ENCODE measurements at places on chromosomes 16 and 17.

- peak overlapping the region; percentile 92 for H3K4me3 ChIP-seq
- no peaks in the 10 kb centered on the region for H3K27me3 ChIP-seq
- peaks cover 25% of the 10 kb centered on the region for H3K4me1 ChIP-seq
- no peak overlapping the region for H3K27ac ChIP-seq
- H3K36me3 ChIP-seq = no peaks in the 10 kb centered on the region
These were observed 1.6 kb upstream of the DECR2 start for GRCh38 chr16:400061-400591.

GRCh38 chr17:68519911-68520310 lies 7.7 kb downstream of the PRKAR1A start:
- peaks cover 69% of the 10 kb centered on the region for H3K36me3 ChIP-seq
- H3K27ac ChIP-seq = no peak overlapping the region
- no peak overlapping the region for H3K4me3 ChIP-seq

DNA sequence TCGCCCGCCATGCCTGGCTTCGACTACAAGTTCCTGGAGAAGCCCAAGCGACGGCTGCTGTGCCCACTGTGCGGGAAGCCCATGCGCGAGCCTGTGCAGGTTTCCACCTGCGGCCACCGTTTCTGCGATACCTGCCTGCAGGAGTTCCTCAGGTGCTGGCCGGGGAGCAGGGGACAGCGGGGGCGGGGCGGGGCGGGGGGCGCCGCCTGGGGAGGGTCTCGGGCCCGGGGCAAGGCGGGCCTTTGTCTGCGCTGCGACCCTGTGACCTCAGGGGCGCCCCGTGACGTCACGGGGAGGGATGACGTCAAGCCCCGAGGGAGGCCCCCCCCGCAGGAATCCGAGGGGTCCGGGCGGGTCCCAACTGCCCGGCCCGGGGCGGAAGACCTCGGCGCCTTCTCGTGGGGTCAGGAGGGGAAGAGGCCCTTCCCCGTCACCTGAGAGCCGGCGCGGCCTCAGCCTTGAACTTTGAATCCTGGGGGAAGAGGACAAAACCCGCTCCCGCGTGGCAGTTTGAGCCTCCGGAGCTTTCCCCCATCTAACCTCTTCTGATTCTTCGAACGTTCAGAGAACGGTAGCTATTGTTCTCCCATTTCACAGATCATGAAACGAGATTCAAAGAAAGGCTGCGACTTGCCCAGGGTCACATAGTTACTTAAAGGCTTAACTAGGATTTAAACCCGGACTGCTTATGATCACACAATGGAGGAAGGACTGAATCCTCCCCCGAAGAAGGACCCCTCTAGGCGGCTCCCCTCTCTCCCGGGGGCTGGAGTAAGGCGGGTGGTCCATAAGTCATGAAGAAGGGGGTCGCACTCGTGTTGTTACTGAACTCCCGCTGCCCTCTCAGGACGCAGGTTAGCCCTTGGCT lies 527 bp downstream of the TRAF4 start:
- H3K4me3 ChIP-seq = peak overlapping the region; percentile 76
- H3K27ac ChIP-seq = peak overlapping the region; percentile 88
- peaks cover 50% of the 10 kb centered on the region for H3K4me1 ChIP-seq

- H3K27me3 ChIP-seq = no peaks in the 10 kb centered on the region
- no peak overlapping the region for H3K4me3 ChIP-seq
- H3K4me1 ChIP-seq = peaks cover 56% of the 10 kb centered on the region
- DNase-seq = no peak
These were observed 123.7 kb downstream of the METRNL start for GRCh38 chr17:83203073-83203471.

GRCh38 chr16:67481561-67482232 lies 740 bp upstream of the ATP6V0D1 start:
- peak overlapping the region; percentile 100 for H3K4me3 ChIP-seq
- DNase-seq = peak; percentile 25
- H3K27ac ChIP-seq = peak overlapping the region; percentile 100
- peaks cover 14% of the 10 kb centered on the region for H3K36me3 ChIP-seq
- H3K27me3 ChIP-seq = no peaks in the 10 kb centered on the region

DNA sequence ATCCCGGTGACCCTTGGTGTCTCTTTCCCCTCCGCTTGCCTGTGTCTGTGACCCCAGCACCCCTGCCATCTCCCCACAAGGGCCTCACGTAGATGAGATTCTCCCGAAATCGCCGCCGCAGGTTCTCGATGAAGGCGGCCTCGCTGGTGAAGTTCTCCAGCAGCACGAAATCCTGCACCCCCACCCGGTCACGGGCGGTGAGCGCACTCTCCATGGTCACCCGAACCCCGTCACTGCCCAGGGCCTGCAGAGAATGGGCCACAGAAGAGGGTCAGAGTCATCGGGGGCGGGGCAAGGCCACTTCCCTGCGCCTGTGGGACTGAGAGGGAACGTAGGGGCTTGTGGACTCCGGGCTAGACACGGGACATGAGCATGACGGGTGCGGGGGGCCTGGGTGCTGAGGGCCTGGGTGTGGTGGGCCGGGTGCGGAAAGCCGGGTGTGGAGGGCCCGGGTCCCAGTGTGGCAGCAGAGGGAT lies 8.4 kb downstream of the MYO1C start:
- peaks cover 43% of the 10 kb centered on the region for H3K4me1 ChIP-seq
- no peak for DNase-seq
- H3K27me3 ChIP-seq = no peaks in the 10 kb centered on the region
- no peak overlapping the region for H3K4me3 ChIP-seq
- peaks cover 2% of the 10 kb centered on the region for H3K36me3 ChIP-seq

- peaks cover 12% of the 10 kb centered on the region for H3K4me1 ChIP-seq
- H3K4me3 ChIP-seq = no peak overlapping the region
- no peaks in the 10 kb centered on the region for H3K27me3 ChIP-seq
- H3K36me3 ChIP-seq = no peaks in the 10 kb centered on the region
- DNase-seq = no peak
These were observed 5.4 kb upstream of the GAA start for GRCh38 chr17:80095844-80096475.

GRCh38 chr16:70751593-70751992 lies 49.4 kb downstream of the VAC14 start:
- no peak overlapping the region for H3K27ac ChIP-seq
- H3K27me3 ChIP-seq = no peaks in the 10 kb centered on the region
- no peak overlapping the region for H3K4me3 ChIP-seq

DNA sequence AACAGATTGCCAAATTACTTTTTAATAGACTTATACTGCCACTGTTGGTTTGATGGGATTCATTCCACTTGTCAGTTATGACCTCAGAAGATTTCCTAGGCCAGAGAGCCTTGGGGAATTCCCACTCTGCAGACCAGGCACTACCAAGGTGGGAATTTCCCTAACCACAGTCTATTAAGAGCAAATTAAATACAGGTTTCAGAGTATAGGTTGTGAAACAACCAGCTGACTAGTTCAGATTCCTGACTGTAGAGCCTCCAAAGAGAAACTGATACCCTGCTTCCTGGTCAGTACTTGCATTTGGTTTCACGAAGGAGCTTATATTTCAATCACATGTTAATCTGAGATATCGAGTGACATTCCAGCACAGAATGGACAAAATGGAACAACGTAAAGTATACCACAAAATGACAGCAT lies 186.5 kb downstream of the STX8 start:
- H3K36me3 ChIP-seq = no peaks in the 10 kb centered on the region
- no peaks in the 10 kb centered on the region for H3K27me3 ChIP-seq
- DNase-seq = no peak
- no peak overlapping the region for H3K4me3 ChIP-seq

DNA sequence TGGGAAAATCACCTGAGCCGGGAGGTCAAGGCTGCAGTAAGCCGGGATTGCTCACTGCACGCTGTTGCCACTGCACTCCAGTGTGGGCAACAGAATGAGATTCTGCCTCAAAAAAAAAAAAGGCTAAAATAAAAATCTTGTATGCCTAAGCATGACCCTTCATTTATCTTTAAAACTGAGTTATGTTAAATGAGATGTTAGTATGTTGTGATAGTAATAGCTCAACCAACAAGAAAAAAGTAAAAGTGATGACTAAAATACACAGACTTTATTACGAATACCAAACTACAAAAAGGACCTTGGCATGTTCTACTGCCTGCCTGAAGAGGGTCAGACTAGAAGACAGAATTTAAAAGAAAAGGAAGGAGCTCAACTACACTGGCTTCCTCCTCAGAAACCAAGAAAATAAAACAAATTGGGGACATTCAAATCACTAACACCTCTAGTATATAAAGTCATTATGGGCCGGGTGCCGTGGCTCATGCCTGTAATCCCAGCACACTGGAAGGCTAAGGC lies 4.4 kb downstream of the SMURF2 start:
- H3K27me3 ChIP-seq = no peaks in the 10 kb centered on the region
- H3K27ac ChIP-seq = no peak overlapping the region
- no peak for DNase-seq
- no peak overlapping the region for H3K4me3 ChIP-seq

DNA sequence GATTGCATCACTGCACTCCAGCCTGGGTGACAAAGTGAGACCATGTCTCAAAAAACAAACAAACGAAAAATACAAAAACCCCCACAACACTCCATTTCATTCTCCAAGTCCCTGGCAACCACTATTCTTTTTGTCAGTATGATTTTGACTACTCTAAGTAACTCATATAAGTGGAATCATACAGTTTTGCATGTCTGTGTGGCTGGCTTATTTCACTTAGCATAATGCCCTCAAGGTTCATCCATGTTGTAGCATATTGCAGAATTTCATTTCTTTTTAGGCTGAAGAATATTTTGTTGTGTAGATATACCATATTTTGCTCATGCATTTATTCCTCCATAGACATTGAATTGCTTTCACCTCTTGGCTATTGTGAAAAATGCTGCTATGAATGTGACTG lies 81.7 kb upstream of the GAS7 start:
- no peak for DNase-seq
- H3K4me1 ChIP-seq = no peaks in the 10 kb centered on the region
- no peaks in the 10 kb centered on the region for H3K36me3 ChIP-seq
- no peak overlapping the region for H3K4me3 ChIP-seq

- no peak overlapping the region for H3K4me3 ChIP-seq
- H3K36me3 ChIP-seq = peaks cover 39% of the 10 kb centered on the region
- no peak for DNase-seq
- H3K27me3 ChIP-seq = no peaks in the 10 kb centered on the region
- H3K4me1 ChIP-seq = no peaks in the 10 kb centered on the region
These were observed 44.8 kb upstream of the CDRT4 start for GRCh38 chr17:15512071-15512709.

GRCh38 chr16:3283543-3284447 lies 504 bp downstream of the ZNF263 start:
- peak overlapping the region; percentile 93 for H3K4me3 ChIP-seq
- H3K4me1 ChIP-seq = peaks cover 39% of the 10 kb centered on the region
- peaks cover 31% of the 10 kb centered on the region for H3K36me3 ChIP-seq

DNA sequence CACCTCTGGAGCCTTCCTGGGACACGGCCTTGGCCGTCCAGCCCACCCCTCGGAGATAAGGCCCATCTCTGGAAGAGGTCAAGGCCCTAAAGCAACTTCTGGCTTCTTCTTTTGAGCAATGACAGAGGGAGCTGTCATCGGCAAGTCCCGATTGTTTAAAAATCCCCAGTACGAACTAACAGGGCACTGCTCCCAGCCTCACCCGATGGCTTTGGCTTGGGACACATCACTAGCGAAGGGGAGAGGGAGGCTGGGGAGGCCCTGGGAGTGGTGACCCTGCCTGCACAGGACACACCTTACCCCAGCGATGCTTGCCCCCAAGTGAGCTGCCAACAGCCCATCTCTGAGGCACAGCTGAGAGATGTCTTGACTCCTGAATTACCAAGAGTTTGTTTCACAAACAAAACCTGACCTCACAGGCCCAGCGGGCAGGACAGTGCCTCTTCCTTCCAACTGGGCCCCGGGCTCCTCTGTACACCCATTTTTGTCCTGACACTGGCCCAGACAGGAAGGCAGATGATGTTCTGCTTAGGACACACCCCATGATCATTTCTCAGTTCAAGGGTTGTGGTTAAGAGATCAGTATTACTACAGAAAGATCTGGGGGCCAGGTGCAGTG lies 4.8 kb downstream of the SYNGR2 start:
- peaks cover 22% of the 10 kb centered on the region for H3K36me3 ChIP-seq
- no peak overlapping the region for H3K4me3 ChIP-seq
- no peak for DNase-seq
- H3K27ac ChIP-seq = peak overlapping the region; percentile 27

- no peak overlapping the region for H3K4me3 ChIP-seq
- peaks cover 14% of the 10 kb centered on the region for H3K4me1 ChIP-seq
- DNase-seq = no peak
- H3K27ac ChIP-seq = no peak overlapping the region
- H3K27me3 ChIP-seq = no peaks in the 10 kb centered on the region
These were observed 1.7 kb downstream of the TUBG2 start for GRCh38 chr17:42660692-42661345.

- peaks cover 84% of the 10 kb centered on the region for H3K36me3 ChIP-seq
- no peak overlapping the region for H3K27ac ChIP-seq
- no peaks in the 10 kb centered on the region for H3K27me3 ChIP-seq
These were observed 37.9 kb downstream of the TSC2 start for GRCh38 chr16:2085669-2086068.

GRCh38 chr16:69478685-69479084 lies 54.3 kb downstream of the CYB5B start:
- H3K4me3 ChIP-seq = no peak overlapping the region
- H3K27me3 ChIP-seq = no peaks in the 10 kb centered on the region
- H3K27ac ChIP-seq = no peak overlapping the region

- H3K27ac ChIP-seq = no peak overlapping the region
- DNase-seq = no peak
- no peaks in the 10 kb centered on the region for H3K4me1 ChIP-seq
- H3K27me3 ChIP-seq = no peaks in the 10 kb centered on the region
These were observed 42.7 kb upstream of the SMPD3 start for GRCh38 chr16:68490829-68491575.

DNA sequence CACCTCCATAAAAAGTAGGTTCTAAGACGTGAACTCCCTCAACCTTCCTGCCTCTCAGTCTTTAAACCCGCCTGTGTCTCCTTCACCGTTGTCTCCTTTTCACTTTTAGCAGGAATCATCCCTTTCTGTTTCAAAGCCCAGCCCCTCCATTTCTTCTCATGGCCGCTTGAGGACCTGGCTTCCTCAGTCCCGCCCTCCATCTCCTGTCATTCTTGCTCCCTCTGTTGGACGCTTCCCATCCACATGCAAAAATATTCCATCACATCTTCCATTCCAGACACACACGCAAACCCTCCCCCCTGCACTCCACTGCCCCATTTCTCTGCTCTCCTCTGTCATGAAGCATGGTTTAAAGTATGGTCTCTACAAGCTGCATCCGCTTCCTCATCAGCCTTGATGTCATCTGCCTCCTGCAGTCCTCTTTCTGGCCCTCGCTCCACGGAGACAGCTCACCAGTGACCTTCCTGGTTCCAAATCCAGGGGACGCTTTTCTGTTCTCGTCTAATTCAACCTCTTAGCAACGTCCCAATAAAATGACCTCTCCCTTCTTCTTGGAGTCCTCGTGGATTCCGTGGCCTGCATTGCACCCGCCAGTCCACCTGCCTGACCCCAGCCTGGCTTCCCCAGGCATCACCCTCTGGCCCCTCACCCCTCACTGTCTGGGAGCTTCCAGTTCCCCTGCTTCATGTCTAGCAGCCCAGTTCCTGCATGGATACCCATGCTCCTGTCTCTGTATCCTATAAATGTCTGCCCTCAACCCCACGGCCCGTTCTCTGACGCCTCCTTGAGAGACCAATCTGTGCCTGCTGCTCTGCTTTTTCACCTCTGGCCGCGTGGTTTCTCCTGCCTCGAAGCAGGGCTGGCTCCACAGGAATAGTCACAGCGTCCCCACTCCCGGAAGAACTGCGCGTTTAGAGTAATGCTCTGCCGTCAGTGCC lies 26.2 kb downstream of the ANKRD40 start:
- DNase-seq = peak; percentile 6
- no peak overlapping the region for H3K27ac ChIP-seq
- H3K4me1 ChIP-seq = no peaks in the 10 kb centered on the region
- no peaks in the 10 kb centered on the region for H3K36me3 ChIP-seq

GRCh38 chr17:28725166-28725659 lies 820 bp downstream of the TLCD1 start:
- H3K27ac ChIP-seq = no peak overlapping the region
- DNase-seq = no peak
- H3K4me1 ChIP-seq = peaks cover 79% of the 10 kb centered on the region
- peak overlapping the region; percentile 75 for H3K4me3 ChIP-seq
- peaks cover 47% of the 10 kb centered on the region for H3K36me3 ChIP-seq
- no peaks in the 10 kb centered on the region for H3K27me3 ChIP-seq
